ENCODE measurements at places on chromosomes 3 and 15.

- DNase-seq, result no peak
These were observed 76.6 kb downstream of the CNTN3 start for GRCh38 chr3:74537857-74538256.

GRCh38 chr15:82062479-82063454 lies 16.9 kb upstream of the MEX3B start:
- DNase-seq, result no peak

- DNase-seq, result no peak
These were observed 22.9 kb downstream of the CTSH start for GRCh38 chr15:78921940-78922339.

GRCh38 chr15:50380089-50380488 lies 25.1 kb upstream of the GABPB1 start:
- DNase-seq, result no peak

DNA sequence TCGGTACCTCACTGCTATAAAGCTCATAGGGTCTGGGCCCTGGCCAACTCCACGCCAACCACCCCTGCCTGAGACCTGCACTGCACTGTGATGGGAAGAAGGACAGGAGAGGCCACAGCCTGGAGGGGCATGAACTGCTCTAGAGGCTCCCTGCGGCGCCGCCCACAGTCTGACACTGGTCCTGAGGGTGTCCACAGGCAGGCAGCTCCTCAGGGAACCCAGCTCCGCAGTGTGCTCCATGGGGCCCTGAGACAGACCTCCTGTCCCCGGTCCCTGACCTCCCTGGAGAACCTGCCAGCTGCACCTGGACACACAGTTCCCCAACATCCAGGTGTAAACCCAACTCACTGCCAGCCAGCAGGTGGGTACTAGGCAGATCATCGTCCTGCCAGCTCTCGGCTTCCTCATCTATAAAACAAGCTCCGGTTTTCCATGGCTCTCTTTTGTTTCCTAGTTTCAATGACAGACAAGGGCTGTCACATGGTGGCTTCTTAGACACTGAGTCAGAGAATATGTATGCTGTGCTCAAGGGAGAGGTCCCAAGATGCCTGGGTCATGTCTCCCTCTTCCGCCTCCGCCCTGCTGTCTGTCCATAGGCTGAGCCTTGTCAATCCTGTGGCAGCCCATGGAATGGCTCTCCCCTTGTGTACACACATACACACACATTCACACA lies 5.1 kb upstream of the HAPLN3 start:
- no peak for DNase-seq

GRCh38 chr15:91258415-91258759 lies 158.3 kb downstream of the SV2B start:
- DNase-seq, result no peak

DNA sequence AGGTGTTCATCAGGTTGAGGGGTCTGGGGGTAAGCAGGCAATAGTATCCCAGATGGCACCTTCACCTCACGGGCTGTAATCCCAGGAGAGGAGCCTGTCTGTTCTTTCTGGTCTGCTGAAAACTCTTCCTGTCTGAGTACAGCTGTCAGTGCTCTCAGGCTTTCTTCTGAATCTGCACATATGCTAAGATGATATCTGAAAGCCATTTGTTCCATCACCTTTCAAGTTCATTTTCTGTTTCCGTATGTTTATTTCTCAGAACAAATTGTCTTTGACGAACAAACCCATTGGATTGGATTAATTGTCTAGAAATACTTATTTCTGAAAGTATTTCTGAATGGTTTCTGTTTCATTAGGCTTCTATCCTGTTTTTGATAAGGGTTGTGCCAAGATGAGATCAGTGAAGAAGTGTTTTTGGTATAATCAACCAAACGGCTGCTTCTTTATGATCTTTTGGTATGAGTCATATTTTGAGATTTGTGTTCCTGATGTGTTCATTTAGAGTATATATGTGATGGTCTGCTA lies 13.3 kb downstream of the ZNF592 start:
- no peak for DNase-seq

DNA sequence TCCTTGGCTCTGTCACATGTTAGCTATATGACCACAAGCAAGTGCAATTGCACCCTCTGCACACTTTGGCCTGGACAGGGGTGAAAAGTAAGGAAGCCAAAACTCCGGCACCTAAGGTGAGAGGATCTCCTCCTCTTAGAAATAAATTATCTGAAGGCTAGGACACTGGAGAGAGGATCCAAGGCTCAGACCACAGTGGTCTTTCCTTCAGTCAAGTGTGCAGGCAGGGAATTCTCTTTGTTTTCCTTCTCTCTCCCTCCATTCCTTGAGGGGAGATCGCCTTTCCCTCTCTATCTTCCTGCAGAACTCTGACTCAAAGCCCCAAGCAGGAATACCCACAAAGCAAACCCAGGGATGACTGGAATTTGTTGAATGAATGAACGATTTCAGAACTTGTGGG lies 3.1 kb upstream of the MEGF11 start:
- DNase-seq, result no peak

GRCh38 chr3:146504498-146505197 lies 35.3 kb upstream of the PLSCR2 start:
- DNase-seq, result no peak

DNA sequence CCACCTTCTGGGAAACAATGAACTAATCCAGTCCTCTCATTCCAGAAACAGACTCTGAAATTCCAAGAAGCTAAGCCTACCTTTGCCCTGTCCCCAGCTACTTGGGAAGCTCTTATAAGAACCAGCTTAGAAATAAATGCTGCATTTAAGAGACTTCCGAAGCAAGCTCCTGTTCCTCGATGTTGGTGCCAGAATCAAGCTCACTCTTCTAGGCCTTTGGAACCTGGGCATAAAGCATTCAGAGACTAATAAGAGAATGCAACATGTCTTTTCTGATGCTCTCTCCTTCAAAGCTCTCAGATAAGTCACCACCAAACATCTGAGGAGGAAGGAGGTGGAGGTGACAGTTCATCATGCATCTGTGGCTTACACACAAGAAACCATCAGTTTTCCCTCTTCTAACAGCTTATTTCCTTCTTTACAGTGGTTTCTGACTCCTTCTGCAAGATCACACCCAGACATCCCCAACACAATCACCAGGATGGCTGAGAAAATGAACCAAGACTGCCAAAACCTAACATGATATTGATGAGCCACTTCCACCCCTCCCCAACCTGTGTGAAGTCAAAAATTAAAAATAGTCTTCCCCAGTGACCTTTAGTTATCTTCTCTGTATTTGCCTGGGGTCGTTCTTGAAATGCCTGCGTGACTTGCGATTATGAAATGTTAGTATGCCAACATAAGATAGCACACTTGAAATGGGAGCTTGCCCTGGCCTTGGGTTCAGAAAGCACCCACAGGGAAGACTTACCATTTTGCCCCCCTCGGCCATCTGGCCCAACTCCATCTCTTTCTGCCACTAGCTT lies 11.5 kb downstream of the ARHGEF3 start:
- DNase-seq, result no peak

- no peak for DNase-seq
These were observed 26.2 kb downstream of the CHSY1 start for GRCh38 chr15:101225658-101226057.

DNA sequence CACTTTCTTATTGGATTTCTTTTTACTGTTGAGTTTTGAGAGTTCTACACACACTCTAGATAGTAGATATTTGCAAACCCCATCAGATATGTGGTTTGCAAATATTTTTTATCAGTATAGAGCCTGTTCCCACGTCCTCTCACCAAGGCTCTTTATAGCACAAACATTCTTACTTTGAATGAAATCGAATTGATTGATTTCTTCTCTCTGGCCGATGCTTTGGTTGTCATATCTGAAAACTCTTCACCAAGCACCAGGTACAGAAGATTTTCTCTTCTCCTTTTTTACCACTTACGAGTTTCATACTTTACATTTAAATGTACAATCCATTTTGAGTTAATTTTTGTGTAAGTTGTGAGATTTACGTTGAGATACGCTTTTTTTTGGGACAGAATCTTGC lies 163.4 kb downstream of the PTPRG start:
- DNase-seq, result no peak

GRCh38 chr3:65597226-65597951 lies 441.3 kb downstream of the MAGI1 start:
- DNase-seq, result no peak

DNA sequence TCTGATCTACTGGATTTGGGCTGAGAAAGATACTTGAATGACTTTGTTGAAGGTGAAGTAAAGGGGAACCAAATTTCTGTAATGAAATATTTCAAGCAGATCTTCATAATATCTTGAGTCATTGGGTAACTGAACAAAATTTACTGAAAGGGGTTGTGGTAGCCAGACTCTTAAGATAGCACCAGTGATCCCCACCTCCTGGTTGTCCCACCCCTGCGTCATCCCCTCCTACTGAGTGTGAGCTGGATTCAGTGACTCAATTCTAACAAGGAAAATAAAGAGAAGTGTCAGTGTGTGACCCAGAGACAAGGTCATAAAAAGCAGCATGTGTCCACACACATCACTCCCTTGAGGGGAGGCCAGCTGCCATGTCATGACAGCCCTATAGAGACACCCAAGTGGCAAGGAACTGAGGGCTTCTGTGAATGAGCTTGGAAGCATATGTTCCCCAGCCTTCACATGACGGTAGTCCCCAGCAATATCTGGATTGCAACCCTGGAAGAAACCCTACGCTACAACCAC lies 107.1 kb downstream of the MECOM start:
- no peak for DNase-seq

DNA sequence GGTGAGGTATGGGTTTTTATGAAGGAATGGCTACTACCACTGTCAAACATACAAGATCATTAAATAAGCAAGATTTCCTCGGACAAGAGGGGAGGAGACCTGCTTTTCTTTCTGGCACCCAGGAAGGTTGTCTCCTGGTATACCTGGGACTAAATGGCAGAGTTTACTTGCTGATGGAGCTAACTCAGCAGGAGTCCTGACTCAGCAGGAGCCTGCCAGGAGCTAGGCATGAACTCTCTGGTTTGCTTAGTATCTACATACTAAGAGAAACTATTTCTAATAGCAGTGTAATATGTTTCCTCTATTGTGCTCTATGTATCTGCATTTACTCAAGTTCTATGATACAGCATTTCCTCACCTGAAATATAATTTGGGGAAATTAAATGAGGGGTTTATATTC lies 404.2 kb downstream of the RSL24D1 start:
- no peak for DNase-seq

DNA sequence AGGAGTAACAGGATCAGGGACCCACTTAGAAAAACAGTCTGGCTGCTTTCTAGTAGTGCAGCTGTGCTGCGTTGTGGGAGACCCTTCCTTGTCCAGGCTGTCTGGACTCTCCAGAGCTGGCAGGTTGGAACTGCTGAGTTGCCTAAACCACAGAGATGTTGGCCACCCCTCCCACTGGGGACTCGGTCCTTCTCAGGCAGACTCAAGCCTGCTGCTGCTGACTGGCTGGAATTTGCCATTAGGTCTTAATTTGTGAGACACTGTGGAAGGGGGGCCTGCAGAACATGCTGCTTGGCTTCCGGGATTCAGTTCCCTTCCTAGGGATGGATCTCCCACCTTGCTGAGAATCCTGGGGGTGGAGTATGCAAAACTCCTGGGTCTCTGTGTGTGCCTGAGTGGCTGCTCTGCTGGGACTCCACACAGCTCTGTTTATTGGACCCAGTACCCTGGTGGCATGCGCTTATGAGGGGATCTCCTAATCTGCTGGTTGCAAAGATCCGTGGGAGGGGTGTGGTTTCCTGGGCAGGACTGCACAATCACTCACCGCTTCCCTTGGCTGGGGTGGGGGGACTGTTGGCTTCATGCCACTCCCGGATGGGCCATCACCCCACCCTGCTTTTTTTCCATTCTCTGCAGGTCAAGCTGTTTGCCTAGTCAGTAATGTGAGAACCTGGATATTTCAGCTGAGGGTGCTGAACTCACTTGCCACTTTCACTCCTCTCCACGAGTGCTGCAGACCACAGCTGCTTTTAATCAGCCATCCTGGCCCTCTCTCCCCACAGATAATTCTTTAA lies 150.5 kb downstream of the CFAP20DC start:
- peak; percentile 16 for DNase-seq

GRCh38 chr3:103381296-103382079 lies 946.7 kb downstream of the ZPLD1 start:
- DNase-seq, result no peak

DNA sequence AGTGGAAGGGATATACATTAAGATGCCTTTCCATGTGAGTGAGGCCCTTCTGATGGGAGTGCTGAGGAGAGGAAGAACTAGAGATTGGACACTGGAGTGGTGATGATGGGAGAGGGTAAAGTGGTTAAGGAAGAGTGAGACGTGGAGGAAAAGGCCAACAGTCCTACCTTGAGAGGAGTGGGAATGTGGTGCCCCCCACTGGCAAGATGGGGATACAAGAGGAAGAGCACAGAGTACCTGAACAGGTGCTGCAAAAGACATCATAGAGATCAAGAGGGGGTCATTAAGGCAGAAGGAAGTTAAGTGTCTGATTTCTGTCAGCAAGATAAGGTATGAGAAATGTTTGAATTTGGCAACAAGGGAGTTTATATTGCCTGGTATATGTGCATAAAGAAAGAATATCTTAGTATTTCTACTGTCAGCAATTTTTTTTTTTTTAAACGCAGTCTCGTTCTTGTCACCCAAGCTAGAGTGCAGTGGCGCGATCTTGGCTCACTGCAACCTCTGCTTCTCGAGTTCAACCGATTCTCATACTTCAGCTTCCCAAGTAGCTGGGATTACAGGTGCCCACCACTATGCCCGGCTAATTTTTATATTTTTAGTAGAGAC lies 34.0 kb downstream of the ARIH2 start:
- DNase-seq, result no peak

GRCh38 chr3:171774521-171774920 lies 35.8 kb downstream of the PLD1 start:
- no peak for DNase-seq

- no peak for DNase-seq
These were observed 63.8 kb downstream of the FRMD4B start for GRCh38 chr3:69322158-69322509.

DNA sequence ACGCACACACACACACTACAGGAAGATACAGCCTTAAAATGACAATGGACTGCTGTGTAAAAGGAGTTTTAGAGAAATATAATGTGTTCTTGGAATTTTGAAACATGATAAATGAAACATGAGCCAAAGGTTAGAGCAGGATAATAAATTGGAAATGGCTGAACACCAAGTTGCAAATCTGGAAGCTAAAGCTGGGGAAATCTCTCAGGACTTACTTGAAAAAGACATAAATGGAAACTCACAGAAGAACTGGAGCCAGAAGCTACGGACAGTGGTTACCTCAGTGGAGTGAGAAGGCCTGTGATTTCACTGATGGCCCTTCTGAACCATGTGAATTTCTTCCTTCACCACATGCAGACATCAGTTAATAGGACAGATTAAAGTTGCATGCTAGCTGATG lies 37.3 kb upstream of the ATP10A start:
- no peak for DNase-seq

GRCh38 chr15:57728436-57728835 lies 21.9 kb downstream of the POLR2M start:
- DNase-seq, result no peak

GRCh38 chr3:15491143-15491542 lies 30.4 kb downstream of the COLQ start:
- DNase-seq, result no peak

- DNase-seq, result no peak
These were observed 218.4 kb upstream of the LINGO1 start for GRCh38 chr15:77851086-77851485.

Data from activated T-cell treated with anti-CD3 and anti-CD28 coated beads for 24 hours (primary cell).